ENCODE measurements at places on chromosomes 3 and 15.
A peak's percentile ranks its signal among the peaks of the same experiment; 100 is the strongest.

- no peak for DNase-seq
These were observed 1.4 kb downstream of the XXYLT1 start for GRCh38 chr3:195269375-195270078.

- no peak for DNase-seq
These were observed 97.7 kb upstream of the TSPAN3 start for GRCh38 chr15:77168616-77169015.

DNA sequence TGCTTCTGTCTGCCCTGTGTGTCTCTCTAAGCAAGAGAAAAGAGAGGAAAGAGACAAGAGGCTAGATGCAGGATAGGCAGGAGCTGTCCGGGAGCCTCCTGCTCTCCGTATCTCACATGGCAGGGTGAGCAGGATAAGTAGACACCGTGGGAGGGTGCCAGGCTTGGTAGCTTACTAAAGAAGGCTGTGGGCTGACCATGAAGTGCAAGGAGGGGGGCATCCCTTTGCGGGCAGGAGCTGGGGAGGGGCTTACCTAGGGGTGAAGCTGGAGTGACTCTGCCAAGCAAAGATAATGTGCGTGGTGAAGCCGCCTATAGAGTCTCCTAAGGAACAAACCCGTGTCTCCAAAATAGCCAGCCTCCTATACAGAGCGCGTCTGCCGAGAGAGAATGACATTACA, 33.7 kb upstream of the TMC3 start:
- peak; percentile 10 for DNase-seq

- DNase-seq = no peak
These were observed 119.4 kb upstream of the CGNL1 start for GRCh38 chr15:57256939-57257338.

DNA sequence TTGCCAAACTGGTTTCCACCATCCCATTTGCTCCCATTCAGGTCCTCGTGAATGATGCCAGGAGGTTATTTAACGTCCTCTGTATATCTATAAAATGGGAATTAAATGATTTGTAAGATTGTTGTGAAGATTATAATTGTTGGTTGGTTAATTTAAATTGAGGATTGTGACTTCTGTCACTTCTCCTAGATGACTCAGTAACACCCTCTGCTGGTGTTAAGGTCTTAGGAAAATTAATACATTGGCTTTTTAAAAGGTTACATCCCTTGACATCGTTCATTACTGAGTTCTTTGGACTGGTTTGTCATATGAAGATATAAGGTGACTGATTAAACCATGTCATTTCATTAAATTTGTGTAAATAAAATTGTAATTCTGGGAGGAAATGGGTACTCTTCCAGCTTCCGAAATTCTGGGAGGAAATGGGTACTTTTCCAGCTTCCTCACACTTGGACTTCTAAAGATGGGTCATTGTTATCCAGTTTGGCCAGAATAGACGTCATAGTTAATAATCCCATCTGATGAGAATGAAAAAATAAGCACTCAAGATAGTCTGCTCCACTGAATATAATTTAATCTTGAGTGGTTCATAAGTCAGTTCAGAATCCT, 33.3 kb upstream of the PAQR5 start:
- peak; percentile 41 for DNase-seq

DNA sequence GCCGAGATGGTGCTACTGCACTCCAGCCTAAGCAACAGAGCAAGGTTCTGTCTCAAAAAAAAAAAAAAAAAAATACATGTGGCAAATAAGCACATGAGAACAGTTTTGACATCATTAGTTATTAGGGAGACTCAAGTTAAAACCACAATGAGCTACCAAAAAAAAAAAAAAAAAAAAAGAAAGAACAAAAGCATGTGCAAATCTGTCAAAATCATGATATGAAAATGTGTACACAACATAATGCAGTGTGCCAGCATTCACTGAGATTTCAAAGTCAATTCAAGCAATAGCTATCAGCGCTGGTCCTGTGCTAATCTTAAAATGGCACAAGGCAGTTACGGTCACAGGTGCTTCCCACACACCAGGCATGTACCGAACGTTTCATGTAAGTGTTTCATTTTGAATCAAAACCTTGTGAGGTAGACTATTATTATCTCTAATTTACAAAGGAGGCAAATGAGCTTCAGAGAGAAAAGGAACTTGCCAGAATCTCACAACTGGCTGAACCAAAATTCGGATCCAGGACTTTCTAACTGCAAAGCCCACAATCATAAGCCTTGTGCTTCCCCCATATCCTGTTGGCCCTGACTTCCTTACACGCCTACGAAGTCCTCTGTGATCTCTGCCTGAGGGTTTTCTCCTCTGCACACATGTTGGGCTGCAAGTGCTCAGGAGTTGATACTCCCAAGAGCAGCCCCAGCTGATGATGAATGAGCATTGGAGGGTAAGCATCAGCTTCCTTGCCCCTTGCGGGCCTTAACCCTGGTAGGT, 200.1 kb upstream of the PROK2 start:
- DNase-seq = no peak

- no peak for DNase-seq
These were observed 105.5 kb downstream of the NLGN1 start for GRCh38 chr3:173502983-173503568.

DNA sequence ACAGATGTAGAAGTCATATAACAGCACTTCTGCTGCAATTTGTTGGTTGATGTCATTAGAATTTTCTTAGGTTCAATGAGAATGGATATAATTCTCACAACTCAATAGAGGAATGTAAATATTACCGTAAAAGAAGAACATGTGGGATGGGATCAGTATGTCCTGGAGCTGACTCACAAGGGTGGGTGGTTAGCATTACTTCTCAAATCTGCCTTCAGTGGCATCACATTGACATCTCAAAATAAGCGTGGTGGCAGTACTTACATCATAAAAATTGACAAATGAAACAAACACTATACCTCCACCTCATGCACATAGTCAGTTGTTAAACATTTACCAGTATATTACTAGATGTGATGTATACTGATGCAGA, 1068.0 kb upstream of the CADM2 start:
- no peak for DNase-seq

GRCh38 chr3:87627316-87627715, 350.9 kb upstream of the POU1F1 start:
- DNase-seq = no peak

GRCh38 chr3:20701641-20702040, 515.6 kb upstream of the SGO1 start:
- DNase-seq = no peak

- DNase-seq = no peak
These were observed 294.0 kb upstream of the SOX2 start for GRCh38 chr3:181417748-181418147.

GRCh38 chr3:195165790-195166189, 105.2 kb downstream of the XXYLT1 start:
- DNase-seq = no peak

GRCh38 chr3:116630494-116630893, 79.1 kb upstream of the TUSC7 start:
- no peak for DNase-seq

DNA sequence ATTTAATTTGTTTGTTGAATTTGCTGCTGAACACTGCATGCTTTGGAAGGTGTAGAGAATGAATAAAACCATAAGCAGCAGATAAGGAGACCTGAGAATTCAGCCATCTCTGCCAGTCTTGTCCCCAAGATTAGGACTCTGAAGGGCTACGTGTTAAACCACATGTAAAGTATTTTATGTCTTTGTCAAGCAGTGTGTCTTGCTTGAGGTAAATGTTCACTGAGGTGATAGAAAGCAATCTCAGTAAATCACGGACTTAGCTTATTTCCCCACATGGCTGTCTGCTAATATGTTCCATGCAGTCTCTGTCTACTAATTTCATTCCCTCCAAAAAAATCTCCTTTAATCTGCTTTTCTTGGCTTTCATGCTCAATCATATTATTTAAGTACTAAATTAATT, 467.1 kb downstream of the RAP2B start:
- DNase-seq = no peak

- no peak for DNase-seq
These were observed 146.0 kb upstream of the FRMD4B start for GRCh38 chr3:69531576-69532546.

- no peak for DNase-seq
These were observed 379.9 kb upstream of the RBMS3 start for GRCh38 chr3:28901018-28901417.

- DNase-seq = no peak
These were observed 67.5 kb upstream of the SLC6A6 start for GRCh38 chr3:14334936-14335335.

DNA sequence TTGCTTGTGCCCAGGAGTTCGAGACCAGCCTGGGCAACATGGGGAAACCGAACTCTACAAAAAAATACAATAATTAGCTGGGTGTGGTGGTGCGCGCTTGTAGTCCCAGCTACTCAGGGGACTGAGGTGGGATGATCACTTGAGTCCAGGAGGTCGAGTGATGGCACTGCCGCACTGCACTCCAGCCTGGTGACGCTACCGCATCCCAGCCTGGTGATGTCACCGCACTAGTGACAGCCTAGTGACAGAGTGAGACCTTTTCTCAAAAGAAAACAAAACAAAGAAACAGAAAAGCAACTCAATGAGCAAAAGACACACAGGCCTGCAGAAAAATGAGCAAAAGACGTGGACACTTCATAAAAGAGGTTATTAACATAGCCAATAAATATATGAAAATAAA, 19.9 kb upstream of the SYNM start:
- no peak for DNase-seq

- DNase-seq = no peak
These were observed 14.1 kb upstream of the SHISA5 start for GRCh38 chr3:48518069-48518468.

DNA sequence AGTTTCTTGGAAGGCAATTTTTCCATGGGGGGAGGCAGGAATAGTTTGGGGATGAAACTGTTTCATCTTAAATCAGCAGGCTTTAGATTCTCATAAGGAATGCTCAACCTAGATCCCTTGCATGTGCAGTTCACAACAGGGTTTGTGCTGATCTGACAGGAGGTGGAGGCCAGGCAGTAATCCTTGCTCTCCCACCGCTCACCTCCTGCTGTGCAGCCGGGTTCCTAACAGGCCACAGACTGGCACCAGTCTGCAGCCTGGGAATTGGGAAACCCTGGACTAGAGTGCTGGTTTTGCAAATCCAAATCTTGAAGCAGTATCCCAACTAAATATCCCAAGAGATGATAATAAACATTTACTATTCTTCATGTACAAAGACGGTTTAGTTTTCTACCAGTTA, 256.3 kb upstream of the TMCO5A start:
- no peak for DNase-seq

- DNase-seq = no peak
These were observed 55.4 kb downstream of the ABHD2 start for GRCh38 chr15:89143503-89144162.

- DNase-seq = peak; percentile 86
These were observed 76.0 kb downstream of the ZNF609 start for GRCh38 chr15:64536244-64536836.

GRCh38 chr3:89098964-89099585, 8.3 kb upstream of the EPHA3 start:
- peak; percentile 61 for DNase-seq
